ENCODE measurements at places on chromosomes 2 and 18.

DNA sequence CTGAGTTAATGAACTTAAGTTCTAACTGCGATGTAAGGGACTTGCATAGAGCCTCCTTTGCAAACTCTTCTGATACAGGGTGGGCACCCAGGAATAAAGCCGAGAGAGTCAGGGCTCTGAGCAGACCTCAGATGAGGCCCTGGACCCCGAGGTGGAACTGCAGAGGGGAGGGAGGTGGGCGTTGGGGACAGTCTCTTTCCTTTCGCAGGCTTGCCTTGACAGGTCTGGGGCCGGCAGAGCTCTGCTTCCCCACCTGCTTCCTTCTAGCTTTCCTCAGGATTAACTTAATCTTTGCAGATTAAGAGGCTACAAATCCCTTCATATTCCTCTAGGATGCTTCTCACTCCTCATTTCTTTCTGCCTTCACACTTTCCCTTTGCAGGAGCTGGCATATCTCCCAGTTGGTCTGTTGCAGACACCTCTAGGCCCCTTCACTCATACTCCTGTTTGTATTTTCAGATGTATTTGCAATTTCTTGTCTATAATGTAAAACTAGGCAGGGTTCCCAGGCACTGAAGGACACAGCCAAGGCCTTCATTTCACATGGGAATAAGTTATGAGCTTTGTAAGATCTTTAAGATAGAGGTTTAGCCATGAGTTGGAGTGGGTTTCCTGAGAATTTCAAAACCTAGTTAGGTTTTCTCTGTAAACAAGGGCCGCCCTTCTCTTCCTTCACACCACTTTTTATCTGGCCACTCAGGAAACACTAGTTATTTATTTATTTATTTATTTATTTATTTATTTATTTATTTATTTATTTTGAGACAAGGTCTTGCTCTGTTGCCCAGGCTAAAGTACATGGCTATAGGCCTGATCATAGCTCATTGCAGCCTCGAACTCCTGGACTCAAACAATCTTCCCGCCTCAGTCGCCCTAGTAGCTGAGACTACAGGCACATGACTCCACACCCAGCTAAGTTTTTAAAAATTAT, 70.9 kb downstream of the MTCL1 start:
- DNase-seq, result no peak

DNA sequence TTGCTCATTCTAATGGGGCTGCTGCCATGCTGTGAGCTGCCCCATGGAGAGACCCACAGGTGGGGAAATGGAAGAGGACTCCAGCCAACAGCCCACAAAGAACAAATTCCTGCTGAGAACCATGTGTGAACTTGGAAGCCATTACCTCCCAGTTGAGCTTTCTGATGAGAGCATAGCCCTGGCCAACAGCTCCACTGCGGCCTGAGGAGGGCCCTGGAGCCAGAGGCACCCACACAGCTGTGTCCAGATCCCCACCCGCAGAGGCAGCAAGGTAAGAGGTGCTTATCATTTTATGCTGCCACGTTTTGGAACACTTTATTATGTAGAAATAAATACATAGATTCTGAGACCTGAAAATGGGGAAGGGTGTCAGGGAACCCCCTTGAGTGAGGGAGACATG, 44.2 kb upstream of the OTOS start:
- no peak for DNase-seq

- no peak for DNase-seq
Measured at GRCh38 chr2:24785671-24786321, 7.4 kb downstream of the PTRHD1 start.

GRCh38 chr18:48877941-48878340, 72.8 kb downstream of the SMAD7 start:
- DNase-seq, result no peak

DNA sequence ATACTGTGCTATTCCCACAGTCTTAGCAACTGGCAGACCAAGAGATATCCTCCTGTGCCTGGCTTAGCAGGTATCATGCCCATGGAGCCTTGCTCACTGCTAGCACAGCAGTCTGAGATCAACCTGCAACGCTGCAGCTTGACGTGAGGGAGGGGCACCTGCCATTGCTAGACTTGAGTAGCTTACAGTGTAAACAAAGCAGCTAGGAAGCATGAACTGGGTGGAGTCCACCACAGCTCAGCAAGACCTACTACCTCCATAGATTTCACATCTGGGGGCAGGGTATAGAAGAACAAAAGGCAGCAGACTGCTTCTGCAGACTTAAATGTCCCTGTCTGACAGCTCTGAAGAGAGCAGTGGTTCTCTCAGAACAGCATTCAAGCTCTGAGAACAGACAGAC, 74.8 kb downstream of the AKAIN1 start:
- no peak for DNase-seq

- DNase-seq, result peak; percentile 66
Measured at GRCh38 chr2:232761301-232761907, 15.0 kb downstream of the KCNJ13 start.

GRCh38 chr2:147698166-147698565, 146.7 kb upstream of the ACVR2A start:
- no peak for DNase-seq
